Stimulated activated CD8-positive, alpha-beta memory T cell treated with anti-CD3 and anti-CD28 coated beads, Interleukin-7, amount 100 ng/mL, for 24 hours (primary cell): ENCODE measurements at places on chromosomes 1 and 21.

DNA sequence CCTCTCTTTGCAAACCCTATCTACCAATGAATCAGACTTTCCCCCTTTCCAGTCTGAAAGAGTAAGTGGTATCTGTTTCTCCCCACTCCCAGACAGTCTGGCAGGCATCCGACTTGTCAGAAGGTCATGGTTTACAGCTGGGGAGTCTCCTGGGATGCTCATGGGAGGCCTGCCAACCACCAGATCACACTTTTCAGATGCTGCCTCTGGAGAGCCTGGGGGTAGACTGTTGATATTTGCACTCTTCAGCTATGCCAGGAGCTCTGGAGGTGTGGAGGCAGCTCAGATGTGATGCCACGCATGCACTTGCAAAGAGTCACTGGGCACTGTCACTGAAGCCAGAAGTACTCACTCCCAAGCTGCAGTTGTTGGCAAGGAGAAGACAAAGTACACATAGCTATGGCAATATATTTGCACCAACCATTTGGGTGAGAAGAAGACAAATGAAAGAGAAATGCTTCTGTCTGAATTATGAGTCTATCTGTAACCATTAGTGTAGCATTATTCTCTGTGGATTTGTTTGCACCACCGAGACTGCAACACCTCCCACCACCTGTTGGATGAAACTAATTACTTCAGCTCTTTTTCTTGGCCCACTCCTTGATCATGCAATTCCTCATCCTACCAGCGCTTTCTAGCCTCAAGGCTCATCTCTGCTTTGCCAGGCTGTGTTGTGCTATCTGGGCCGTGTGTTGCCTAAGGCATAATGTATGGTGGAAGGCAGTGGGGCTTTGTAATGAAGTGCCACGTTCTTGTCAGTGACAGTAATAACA is 133.0 kb upstream of the SPAG17 start:
- DNase-seq = no peak

- no peak for DNase-seq
Observed at GRCh38 chr1:21579791-21580190, 70.6 kb downstream of the ALPL start.

DNA sequence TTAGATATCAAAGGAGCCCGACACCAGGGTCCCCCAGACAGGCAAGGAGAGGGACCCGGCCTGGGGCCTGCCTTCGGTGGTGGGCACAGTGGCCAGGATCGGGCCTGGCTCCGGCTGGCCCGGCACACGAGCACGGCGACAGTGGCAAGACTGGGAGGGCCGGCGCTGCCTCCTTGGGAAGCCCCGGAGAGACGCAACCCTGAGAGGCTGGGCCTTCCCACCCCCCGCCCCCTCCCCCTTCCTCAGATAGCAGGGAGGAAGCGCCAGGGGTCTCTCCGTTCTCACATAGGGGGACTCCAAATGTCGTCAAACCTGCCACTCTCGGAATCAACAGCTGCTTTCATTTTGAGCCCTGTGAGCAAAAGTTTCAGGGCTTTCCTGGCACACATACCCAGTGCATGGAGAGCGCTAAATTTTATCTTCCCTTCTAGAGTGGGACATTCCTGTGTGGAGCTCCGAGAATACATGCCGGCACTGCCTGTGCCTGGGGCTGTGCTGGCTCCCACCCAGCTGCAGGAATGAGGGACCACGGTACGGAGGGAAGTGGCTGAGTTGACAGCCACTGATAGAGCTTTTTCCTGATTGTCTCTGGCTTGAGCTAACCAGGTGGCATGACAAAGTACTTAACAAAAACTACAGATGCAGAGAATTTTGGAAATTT is 62.4 kb downstream of the CD247 start:
- no peak for DNase-seq

DNA sequence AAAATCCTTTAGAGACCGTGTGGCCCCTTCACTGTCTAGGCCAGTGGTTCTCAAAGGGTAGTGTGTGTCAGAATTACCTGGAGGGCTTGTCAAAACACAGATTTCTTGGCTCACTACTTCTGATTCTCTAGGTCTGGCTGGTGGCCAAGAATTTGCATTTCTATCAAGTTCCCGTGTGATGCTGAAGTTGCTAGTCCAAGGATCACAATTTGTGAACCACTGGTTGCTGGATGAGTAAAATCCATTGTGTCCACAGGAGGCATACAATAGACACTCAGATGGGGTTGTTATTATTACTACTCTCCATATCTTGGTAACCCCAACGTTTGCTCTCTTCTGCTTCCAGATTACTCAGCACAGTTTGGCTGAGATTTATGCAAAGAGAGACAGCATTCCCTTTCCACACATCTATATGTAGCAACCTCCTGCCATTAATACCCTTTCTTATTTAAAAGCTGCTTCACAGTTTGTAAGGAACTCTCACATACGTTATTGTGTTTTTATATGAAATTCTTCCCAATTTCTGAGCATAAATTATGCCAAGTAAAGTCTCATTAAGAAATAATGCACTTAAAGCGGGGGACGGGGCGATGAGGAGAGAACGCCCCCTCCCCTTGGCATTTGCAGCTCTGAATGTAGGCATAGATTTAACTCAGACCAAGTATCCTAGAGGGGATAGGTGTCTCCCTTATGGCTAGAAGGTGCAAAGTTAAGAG is 720 bp upstream of the TMCC2 start:
- no peak for DNase-seq

GRCh38 chr1:61081686-61082310 is 563 bp upstream of the NFIA start:
- no peak for DNase-seq

GRCh38 chr1:3226701-3227350 is 157.8 kb downstream of the PRDM16 start:
- no peak for DNase-seq

- peak; percentile 15 for DNase-seq
Observed at GRCh38 chr1:68116643-68117235, 66.3 kb upstream of the DIRAS3 start.

DNA sequence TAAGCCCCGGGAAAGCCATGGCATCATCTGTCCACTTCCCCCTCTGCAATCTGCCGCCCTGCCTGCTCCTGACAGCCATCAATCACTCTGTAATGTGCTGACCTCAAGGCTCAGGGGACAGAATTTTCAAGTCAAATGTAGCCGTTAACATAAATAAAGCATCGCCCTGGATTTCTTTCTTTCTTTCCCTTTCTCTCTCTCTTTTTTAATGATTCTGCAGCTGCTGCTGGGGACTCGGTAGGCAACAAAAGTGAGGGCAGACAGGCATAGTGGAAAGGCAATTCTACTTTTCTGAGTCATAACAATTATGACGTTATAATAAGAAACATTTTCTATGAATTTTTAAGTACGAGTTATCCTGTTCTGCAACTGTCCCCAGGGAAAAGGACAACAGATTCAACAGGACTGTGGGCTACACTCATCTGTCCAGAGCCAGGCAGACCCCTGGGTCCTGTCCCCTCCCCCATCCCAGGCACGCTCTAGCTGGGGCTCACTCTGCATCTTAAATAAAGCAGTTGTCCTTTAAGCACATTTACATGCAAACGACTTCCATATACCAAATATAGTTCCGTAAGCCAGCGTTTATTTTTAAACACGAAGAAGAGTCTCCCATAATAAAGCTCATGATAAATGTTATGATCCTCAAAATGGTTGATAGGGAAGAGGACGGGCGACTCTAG is 78.7 kb downstream of the SSBP3 start:
- DNase-seq = no peak

DNA sequence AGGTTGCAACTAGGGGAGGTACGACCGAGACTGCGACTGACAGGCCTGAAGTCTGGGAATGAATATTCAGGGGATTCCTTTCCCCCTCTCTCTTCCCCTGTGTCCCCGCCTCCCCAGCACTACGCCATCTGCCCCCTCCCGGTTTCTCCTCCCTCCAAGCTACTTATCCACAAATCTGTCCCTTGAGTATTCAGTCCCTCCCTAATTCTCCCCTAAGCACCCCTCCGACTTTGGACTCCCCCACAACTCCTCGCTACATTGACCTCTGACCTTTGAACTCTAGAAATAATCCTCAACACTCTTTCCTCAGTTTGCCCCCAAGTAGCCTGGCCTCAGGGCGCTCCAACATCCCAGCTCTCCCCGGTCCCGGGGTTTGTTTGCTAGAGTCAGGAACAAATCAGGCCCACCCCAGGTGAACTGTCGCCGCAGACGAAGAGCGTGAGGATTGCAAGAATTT is 393 bp downstream of the LYSMD1 start:
- DNase-seq = no peak

GRCh38 chr1:98181036-98181764 is 260.4 kb upstream of the DPYD start:
- no peak for DNase-seq

DNA sequence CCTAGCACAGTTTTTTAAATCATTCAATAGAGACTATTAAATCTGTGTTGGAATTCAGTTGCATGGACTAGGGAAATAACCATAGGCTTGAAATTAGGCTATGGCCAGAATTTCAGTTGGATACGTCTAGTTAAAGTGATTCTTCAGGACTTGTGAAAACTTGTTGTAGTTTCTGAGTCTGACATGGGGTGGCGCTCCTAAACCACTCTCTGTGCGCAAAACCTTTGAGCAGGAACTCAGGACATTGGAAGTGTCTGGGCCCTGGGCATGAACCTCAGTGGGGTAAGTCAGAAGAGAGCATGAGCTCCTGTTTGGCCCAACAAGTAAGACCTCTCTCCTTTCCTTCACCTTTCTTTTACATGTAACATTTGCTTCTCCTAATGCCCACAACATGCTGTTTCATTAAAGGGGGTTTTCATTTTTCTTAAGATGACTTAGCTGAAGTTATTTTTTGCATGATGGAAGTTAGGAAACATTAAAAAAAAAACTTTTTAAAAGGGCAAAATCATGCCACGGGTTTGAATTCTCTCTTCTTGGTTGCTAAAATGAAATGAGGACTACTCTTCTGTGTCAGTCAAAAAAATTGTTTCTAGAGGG is 17.1 kb upstream of the CCDC190 start:
- no peak for DNase-seq

- no peak for DNase-seq
Observed at GRCh38 chr1:24553931-24554330, 2.0 kb upstream of the NCMAP start.

DNA sequence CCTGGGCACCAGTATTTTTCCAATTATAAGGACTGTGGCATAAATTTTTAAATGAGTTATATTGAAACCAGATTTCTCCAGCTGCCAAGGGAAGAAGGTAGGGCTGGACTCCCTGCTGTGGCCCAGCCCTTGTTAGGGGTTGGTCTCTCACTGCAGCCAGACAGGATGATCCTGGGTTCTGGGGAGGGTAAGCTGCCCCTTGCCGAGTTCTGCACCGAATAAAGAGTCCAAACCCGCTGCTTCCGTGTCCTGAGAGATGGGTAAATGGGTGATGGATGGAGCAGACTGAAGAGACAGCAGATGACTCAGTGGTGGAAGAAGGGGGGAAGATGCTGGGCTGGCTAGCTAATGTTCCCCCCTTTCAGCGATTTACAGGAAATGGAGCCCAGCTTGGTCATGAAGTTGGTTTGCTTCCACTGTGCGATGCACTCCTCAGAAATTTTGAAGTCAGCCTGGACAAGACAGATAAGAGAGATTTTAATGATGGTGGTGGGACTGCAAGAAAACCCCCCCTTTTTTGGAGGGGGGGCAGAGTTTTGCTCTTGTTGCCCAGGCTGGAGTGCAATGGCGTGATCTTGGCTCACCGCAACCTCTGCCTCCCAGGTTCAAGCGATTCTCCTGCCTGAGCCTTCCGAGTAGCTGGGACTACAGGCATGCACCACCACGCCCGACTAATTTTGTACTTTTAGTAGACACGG is 41.4 kb downstream of the YARS1 start:
- no peak for DNase-seq

- DNase-seq = no peak
Observed at GRCh38 chr1:66733348-66734017, 18.8 kb upstream of the DYNLT5 start.

DNA sequence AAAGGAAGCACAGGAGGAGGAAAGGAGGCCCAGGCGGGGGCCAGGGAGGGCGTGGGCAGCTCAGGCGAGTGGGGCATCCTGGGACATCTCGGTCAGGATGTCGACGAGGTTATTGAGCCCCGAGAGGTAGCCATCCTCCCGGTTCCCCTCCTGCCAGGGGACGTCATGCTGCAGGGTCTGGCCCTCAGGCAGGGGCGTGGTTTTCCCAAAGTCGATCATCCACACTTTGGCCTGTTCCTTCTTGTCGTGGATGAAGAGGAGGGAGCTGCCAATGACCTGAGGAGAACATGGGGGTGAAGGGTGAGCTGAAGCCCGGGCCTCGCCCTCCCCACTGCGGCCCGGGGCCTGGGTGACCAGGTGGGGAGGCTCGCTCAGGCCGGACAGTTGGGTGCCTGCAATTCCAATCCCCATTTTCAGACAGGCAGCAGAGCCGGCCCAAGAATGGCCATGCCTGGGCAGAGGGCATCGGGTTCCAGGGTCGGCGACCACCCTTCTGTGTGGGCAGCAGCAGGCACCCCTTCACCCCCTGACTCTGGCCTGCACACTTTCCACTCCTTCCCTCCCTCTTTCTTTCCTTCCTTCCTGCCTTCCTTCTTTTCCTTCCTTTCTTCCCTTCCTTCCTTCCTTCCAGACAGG is 86.2 kb downstream of the STUM start:
- DNase-seq = no peak

DNA sequence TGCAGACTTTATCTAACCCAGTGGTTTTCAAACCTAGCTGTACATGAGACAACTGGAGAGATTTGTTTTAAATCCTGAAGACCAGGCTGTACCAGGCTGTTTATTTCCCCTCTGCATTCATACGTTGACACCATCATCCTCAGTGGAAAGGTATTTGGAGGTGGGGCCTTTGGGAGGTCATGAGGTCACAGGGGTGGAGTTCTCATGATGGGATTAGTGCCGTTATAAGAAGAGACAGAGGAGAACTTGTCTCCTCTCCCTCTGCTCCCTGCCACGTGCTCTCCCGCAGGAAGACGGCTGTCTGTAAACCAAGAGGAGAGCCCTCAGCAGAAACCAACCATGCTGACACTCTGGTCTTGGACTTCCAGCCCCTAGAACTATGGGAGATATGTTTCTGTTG is 165.4 kb downstream of the ADSS2 start:
- no peak for DNase-seq

DNA sequence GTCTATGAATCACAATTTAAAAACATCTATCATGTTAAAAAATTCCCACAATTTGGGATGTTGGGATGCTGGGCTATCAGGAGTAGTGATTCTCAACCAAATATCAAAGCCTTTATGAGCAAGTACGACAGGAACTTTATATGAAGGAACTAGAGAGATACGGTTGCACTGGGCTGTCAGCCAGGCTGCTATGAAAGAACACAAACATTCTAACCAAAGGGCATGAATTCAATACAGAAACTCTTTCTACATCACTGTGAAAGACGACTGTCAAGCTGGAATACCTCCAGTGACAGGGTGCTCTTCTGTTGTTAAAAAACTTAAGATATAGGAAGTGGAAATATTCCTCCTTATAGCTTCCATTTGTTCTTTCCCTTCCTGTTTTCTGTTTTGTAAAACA is 9.8 kb downstream of the CACNA1E start:
- DNase-seq = no peak

- no peak for DNase-seq
Observed at GRCh38 chr1:208008534-208008933, 97.6 kb upstream of the CD34 start.

DNA sequence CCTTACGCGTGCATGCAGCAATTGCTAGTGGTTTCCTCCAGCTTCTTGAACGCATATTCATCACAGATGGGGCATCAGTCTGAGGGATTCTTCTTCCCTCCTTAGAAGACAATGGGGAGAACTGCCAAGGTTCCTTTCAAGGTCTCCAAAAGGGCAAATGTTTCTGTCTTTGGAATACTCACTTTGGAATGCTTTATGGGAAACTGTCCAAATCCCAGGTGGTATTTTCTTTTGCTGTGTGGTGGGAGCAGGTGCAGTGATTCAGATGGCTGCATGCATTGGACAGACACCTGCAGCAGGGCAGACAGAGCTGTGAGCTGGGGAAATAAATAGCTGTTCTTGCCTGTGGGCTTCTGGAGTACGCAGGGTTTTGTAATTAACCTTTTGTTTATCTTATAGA is 40.5 kb downstream of the URB2 start:
- no peak for DNase-seq
